Stimulated activated CD8-positive, alpha-beta memory T cell treated with anti-CD3 and anti-CD28 coated beads, Interleukin-15, amount 100 ng/mL, for 48 hours (primary cell): ENCODE measurements at places on chromosomes 1 and 21.

DNA sequence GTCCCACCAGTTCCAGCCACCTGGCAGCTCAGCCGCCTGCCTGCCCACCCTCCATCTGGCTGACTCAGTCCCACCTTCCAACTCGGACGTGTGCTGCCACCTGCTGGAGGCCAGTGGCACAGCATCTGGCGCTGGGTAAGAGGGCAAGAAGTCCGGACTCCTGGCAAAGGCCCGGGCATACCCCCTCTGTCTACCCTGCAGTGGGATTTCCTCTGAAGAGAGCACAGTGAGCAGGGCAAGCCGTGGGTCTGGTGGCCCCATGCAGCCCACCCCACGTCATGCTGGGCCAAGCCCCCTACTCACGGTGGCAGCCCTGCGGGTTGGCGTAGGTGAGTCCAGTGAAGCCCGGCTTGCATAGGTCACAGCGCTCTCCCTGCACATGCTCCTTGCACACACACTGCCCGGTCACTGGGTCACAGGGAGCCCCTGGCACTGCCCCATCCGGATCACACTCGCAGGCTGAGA lies 24.5 kb downstream of the LAMB3 start:
- peak; percentile 73 for DNase-seq

DNA sequence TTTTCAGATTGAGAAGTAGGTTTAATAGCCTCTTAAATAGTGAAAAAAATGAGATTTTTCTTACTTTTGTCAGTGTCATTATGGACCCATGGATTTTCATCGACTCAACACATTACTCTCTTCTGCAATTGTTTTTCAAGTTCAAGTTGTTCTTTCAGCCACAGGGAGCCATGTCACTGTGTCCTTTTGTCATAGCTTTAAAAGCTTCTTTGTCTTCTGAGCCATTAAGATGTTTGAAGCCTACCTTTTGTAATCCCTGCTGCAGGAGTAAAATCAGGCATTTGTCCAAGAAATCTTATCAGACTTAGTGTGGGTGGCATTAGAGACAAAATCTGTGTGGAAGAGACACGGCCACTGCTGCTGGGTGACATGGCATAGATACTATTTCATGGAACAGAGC lies 92.8 kb upstream of the ZP4 start:
- no peak for DNase-seq

DNA sequence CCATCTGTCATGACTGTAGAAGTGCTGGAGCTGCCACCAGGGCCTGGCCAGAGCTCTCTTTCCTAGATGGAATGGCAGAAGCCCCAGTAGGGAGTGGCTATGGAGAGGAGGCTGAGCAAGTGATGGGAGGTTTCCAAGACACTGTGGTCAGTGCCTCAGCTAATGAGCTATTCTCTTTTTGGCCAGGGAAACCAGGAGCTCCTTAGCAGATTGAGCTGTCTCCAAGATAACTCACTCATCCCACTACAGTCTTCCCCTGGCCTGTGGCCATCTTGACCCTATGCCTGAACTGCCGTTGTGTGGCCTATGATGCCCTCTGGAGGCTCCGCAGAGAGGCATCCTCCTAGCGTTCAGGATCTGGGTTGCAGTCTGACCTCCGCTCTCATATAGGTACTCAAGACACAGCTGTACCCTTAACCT lies 60.5 kb downstream of the ERI3 start:
- no peak for DNase-seq

GRCh38 chr1:79716447-79716846 lies 709.9 kb upstream of the ADGRL4 start:
- DNase-seq: no peak

DNA sequence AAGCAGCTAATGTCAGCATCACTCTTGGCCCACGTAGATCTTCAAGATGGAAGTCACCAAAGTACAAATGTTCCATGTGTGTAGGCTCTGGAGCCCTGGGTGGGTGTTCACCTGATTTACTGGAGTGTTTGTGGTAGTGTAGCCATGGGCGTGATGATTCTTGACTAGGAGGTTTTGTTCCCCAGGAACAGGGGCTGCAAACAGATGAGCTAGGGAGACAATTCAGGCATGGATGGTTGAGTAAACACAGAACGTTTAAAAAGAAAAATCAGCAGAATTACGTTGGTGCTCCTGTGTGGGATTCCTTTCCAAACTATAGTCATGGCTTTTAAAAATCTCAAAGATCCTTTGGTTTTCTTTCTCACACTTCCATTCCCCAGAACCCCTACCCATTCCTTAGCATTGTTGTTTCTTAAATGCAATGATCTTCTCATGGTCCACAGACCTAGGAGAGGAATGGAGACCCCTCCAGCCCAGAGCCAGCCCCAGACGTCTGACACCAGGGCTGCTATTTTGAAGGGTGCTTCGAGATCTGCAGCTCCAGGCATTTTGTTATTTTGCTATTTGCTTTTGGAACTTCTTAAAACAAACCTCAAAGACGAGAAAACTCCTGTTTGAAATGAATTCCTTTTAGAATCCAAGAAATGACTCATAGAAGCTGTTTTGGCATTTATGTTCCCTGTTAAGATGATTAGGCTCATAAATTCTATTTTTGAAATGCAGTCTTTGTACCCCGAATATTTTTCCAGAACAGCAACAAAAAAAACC lies 115.1 kb downstream of the ETS2 start:
- no peak for DNase-seq

- DNase-seq: peak; percentile 43
Observed at GRCh38 chr1:182391362-182392049, at the start of gene GLUL. Gene GLUL, minus strand, starts transcription at chr1:182391790. Its CDS starts 3,053 bp downstream, at chr1:182388737.

DNA sequence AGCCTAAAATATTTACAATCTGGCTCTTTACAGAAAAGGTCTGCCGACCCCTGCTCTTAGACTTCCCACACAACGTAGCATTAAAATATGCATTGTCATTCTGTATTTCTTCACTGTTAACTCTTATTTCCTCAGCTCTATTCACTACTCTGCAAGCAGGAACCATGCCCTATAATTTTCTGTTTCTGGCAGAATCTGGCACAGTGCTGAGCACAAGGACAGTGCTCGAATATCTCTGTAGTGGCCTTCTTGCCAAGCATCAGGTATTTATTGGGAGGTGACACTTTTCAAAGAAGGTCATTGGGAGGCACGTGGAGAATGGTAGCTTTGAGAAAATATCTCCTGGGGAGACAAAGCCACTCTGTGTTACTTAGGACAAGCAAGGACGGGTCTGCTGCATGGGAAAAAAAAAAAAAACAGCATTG lies 77.9 kb downstream of the PSMG1 start:
- DNase-seq: no peak

DNA sequence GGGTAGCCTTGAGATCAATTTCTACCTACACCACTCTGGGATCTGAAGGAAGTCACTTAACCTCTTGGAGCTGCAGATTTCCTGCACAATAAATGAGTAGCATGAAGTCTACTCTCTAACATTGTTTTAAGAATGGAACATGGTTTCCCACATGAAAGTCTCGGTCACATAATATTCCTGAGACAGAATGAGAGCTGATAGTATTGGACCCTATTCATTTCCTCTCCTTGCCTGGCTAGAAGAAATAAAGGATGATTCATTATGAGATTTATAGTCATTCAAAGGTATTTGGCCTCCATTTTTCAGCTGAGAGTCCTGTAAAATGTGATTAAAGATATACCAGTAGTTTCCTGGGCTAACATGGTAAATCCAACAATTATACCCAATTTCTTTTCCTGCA lies 56.7 kb downstream of the ARHGAP29 start:
- no peak for DNase-seq

- DNase-seq: no peak
Observed at GRCh38 chr1:162716552-162716951, 74.0 kb upstream of the HSD17B7 start.

DNA sequence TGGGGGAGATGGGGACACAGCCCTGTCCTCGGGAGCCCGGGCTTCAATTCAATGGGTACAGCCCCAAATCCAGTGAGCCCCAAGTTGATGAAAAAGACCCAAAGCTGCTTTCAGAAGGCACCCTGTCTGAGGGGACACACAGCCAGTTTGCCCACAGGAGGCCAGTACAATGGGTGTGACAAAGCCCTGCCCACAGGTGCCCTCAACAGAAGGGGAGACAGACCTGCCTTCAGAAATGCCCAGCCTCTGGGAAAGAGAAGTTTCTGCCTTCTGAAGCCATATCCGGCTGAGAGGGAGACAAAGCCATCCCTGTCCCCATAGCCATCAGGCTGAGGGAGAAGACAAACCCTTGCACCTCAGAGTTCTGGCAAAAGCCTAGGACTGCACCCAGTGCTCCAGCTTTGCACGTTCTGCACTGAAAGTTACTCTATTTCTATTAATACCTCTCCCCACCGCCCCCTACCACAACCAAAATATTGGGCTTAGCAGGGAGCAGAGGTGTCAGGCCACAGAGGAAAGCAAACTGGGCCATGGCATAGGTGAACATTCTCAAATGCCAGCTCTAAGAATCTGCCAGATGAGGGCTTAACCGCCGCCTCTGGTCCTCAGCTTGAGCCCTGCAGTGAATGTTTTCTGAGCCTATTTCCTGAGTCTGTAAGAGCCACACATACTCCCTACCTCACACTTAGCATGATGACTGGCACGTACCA lies 18.0 kb upstream of the PTAFR start:
- DNase-seq: no peak

DNA sequence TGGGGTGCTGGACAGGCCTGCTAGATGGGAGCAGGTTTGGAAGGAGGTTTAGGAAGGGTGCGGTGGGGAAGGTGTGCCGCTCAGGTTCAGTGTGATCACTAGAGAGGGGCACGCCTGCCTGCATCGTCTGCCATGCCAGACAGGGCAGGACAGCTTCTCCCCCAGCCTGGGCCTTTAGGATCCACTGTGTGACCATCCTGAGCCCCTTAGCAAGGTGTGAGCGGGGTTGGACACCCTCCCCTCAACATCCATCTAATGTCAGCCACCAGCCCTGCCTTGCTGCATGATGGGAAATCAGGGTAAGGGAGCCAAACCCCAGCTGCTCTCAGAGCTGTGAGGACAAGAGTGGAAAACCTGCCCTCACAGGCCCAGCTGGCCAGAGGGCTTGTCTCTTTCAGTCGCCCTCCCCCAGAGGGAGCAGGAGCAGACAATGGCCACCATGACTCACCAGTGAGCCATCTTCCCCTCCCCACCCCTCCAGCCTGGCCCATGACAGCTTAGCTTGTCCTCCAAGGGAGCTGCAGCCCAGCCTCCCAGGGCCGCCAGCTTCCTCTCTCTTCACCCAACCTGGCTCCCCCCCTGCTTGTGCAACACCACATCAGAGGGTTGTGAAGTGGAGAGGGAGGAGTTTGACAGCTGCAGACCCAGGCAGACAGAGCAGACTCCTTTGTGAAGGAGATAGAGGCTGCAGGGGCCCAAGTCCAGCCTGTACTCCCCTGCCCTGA lies 37.0 kb downstream of the NUAK2 start:
- DNase-seq: peak; percentile 80

DNA sequence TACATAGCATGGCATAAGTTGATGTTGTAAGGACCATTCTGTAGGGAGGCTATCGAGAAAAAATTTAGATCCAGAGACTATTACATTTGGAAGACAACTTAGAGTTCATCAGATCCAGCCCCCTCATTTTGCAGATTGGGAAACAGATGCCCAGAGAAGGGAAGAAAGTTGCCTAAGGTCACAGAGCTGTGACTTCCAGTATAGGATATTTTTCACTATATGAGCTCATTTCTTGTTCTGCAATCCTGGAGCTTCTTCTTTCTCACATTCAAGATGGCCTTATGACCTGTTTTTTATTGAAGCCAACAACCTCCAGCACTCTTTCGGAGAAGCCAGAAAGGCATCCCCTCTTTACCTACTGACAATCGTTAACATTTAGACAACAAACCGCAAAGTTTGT lies 421.8 kb upstream of the PLXNA2 start:
- DNase-seq: no peak

DNA sequence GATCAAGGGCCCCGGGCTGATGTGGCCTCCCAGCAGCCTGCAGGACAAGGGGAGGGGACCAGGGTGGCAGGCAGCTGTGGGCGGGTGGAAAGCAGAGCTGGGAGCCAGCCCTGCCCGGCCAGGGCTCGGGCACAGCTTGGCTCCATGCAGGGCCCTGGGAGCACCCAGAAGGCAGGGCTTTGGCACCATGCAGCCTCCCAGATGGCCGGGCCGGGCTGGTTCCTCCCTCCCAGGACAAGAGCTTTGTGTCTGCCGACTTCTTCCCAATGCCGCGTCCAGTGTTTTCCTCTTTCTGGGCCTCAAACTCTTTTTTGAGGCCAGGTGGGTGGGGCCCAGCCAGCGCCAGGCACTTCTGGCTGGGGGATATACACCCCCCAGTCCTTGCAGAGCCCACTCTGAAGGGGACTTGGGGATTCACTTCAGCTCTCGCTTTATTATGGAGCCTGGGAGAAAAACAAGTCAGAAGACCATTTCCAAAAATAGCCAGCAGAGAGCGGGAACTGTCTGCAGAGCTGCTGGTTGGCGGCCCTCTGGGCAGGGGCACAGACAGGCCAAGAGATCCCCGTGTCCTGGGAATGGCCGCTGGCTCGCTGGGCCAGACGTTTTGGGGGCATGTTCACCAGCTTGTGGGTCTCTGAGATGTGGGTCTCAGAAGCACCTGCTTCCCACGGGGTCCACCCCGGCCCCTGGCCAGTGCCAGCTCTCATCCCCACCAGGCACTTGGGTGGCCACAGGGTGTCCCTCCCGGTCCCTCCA lies 103.8 kb upstream of the ARHGEF16 start:
- no peak for DNase-seq

GRCh38 chr1:116538544-116538943 lies 32.3 kb downstream of the CD58 start:
- DNase-seq: peak; percentile 39

DNA sequence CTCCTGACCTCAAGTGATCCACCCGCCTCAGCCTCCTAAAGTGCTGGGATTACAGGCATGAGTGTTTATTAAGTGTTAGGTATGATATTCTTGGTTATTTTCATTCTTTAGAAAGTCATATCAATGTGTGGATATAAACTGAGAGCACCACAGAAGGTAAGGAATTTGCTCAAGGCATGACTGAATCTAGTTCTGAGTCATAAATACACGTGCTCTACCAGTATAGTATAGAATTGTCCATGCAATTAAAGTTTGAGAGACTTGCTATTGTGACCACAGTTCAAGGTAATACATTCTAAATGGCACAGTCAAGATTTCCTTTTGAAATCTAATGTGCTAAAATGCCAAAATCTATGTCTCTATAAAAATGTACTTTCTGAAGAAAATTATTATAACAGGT lies 401.1 kb upstream of the CHRM3 start:
- no peak for DNase-seq

- DNase-seq: no peak
Observed at GRCh38 chr1:204511366-204511765, 4.8 kb upstream of the MDM4 start.

- no peak for DNase-seq
Observed at GRCh38 chr1:34306568-34306967, 129.9 kb downstream of the C1orf94 start.

DNA sequence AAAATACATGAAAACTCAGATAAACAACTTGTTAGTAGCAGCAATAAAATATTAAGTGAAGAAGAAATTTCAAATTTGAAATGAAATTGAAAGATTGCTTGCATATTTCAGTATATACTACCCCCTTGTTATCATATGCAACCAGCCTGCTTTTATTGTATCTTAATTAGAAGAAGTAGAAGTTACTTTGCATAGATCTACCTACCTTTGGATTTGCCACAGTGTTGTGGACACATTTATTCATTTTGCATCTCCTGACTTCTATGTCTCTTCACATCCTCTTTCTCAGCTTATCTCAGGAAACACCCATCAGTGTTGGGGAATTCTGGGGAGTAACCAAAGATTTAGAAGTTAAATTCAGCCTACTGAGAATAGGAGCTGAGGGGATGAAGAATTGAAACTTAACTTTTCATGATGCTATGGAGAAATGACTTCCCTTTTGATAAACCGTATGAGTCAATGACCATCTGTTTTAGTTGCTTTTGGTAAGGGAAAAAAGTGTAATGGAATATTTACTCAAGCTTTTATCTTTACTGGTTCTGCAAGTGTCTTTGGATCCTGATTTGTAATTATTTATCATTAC lies 96.9 kb downstream of the RGL1 start:
- no peak for DNase-seq
